ENCODE measurements at places on chromosomes 2 and 18. TPM values are rescaled to one million over a fixed set of nuclear protein-coding genes. Genes with fewer than 3 reads are reported as not detected.
A peak's percentile ranks its signal among the peaks of the same experiment; 100 is the strongest.

GRCh38 chr2:20062615-20063545, 11.5 kb upstream of the LAPTM4A start:
- H3K4me1 ChIP-seq: peaks cover 5% of the 10 kb centered on the region
- no peak overlapping the region for H3K4me3 ChIP-seq
- peak; percentile 29 for DNase-seq
- H3K36me3 ChIP-seq: no peaks in the 10 kb centered on the region
- H3K27ac ChIP-seq: peak overlapping the region; percentile 2

- no peak for DNase-seq
- no peaks in the 10 kb centered on the region for H3K36me3 ChIP-seq
- H3K4me3 ChIP-seq: no peak overlapping the region
- no peaks in the 10 kb centered on the region for H3K27me3 ChIP-seq
Observed at GRCh38 chr2:75516378-75517360, 44.1 kb downstream of the EVA1A start.

DNA sequence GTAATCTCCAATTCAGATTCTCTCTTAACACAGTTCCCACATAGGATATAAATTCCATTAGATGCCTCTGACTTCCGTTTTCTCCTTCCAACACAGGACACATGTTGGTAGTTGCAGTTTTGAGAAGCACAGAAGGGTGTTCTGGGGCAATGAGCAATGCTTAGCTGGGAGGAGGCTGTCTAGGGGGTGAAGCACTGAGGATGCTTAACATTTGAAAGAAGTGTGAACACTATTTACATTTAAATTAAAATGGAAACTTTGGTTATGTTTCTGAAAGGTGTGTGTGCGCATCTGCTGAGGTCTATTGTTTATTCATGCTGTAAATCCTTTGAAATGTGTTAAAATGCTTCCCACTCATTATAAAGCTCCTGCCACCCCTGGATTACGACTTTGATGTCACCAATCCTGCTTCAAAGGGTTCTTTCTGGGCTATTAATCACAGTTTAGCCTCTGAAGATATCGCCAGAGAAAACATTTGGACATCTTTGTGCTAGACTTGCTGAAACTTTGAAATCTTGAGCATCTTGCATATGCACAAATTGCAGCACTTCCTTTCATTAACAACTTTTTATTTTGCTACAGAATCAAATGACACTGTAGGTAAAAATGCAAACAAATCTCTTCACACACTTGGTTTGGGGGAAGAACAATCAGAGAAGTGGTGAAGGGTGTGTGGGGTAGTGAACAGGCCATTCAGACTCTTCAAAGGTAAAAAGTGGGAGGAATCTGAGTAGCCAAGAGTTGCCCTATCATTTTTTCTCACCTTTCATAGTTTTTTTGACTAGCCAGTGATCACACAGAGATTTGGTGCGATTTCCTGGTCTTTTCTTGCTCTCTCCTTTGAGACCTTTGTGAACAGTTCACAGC, 258.4 kb downstream of the MYO3B start:
- H3K27ac ChIP-seq: no peak overlapping the region
- no peaks in the 10 kb centered on the region for H3K27me3 ChIP-seq
- no peak for DNase-seq
- H3K4me3 ChIP-seq: no peak overlapping the region

Gene RAMP1
- total RNA-seq: 3.4 TPM

DNA sequence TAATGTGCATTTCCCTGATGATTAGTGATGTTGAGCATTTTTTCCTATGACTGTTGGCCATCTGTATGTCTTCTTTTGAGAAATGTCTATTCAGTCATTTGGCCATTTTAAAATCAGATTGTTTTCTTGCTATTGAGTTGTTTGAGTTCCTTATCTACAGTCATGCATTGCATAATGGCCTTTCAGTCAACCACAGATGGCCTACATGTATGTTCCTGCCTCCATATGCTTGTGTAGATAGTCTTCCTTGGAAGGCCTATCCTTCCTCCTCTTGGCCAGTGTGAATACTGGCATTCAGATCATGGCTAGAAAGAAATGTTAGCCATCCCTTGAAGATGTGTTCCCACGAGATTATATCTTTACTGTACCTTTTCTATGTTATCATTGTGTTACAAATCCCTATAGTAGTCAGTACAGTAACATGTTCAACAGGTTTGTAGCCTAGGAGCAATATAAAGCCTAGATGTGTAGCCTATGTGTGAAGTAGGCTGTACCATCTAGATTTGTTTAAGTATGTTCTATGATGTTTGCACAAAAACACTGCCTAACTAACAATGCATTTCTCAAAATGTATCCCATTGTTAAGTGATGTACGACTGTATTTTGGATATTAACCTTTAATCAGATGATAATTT, 65.6 kb upstream of the CD302 start:
- no peaks in the 10 kb centered on the region for H3K27me3 ChIP-seq
- H3K36me3 ChIP-seq: no peaks in the 10 kb centered on the region
- H3K4me1 ChIP-seq: no peaks in the 10 kb centered on the region
- no peak overlapping the region for H3K4me3 ChIP-seq

DNA sequence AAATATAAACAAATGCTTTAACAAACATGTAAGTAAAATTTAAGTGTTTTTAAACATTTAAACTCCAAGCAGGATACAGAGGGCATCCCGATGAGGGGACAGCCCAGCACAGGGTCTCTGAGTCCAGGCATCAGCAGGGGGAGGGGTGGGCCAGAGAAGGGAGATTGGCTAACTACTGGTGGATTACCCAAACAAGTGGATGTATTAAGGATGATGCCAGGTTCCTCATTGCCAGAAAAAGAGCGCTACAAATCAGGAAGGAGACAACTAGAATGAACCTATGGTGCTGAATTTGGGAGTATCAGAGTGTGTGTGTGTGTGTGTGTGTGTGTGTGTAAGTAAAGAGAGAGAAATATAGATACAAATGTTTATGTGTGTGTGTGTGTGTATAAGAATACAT, 162.0 kb upstream of the RMP24 start:
- H3K36me3 ChIP-seq: no peaks in the 10 kb centered on the region
- no peak overlapping the region for H3K27ac ChIP-seq
- H3K4me1 ChIP-seq: no peaks in the 10 kb centered on the region
- no peaks in the 10 kb centered on the region for H3K27me3 ChIP-seq
- DNase-seq: no peak
- H3K4me3 ChIP-seq: no peak overlapping the region

DNA sequence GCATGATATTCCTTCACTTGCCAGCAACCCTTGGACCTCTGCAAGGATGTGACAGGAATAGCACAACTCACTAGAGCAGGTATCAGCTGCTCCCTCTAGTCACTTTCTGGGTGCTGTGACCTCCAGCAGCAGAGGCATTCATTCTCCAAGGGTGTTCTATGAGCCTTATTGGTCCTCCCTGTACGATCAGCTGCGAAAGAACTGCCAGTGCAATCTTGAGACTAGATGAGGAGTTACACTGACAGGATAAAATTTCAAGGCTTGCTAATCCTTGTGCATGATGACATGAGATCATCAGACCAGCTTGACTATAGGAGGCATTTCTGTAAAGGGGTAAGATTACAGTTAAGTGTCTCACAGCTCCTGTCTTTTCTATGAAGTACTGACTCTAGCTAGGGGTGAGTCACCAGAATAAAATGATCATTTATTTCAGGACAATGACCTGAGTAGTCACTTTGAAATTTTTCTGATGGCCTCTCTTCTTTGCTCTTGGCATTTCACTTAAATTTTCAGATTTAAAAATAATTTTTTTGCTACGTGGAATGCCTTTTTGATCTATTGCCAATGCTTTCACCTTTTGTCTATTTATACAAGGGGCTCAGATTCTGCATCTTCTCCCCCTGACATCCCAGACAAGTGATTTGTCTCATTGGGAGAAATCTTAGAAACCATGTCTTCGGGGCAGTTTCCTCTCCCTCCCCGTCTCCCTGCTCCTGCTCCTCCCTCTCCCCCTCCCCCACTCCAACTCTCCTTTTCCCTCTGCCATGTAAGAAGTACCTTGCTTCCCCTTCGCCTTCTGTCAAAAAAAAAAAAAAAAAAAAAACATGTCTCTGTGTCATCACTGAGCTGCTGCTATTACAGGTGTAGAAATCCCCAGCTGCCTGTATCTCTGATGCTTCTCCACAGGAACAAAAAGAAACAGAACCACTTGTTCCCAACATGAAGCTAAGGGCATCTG, 49.2 kb upstream of the FRZB start:
- H3K4me3 ChIP-seq: no peak overlapping the region
- H3K27ac ChIP-seq: no peak overlapping the region
- H3K36me3 ChIP-seq: no peaks in the 10 kb centered on the region

GRCh38 chr2:78979380-78980151, 45.9 kb upstream of the REG3G start:
- no peaks in the 10 kb centered on the region for H3K4me1 ChIP-seq
- no peaks in the 10 kb centered on the region for H3K27me3 ChIP-seq
- no peak overlapping the region for H3K4me3 ChIP-seq
- H3K36me3 ChIP-seq: no peaks in the 10 kb centered on the region

GRCh38 chr18:53757328-53757727, 467.1 kb downstream of the MBD2 start:
- no peaks in the 10 kb centered on the region for H3K27me3 ChIP-seq
- no peak overlapping the region for H3K4me3 ChIP-seq
- H3K36me3 ChIP-seq: no peaks in the 10 kb centered on the region

Gene ABCG8
- not detected for total RNA-seq

GRCh38 chr2:54476852-54477251, 20.7 kb downstream of the SPTBN1 start:
- peaks cover 64% of the 10 kb centered on the region for H3K4me1 ChIP-seq
- H3K36me3 ChIP-seq: no peaks in the 10 kb centered on the region
- peak overlapping the region; percentile 27 for H3K27ac ChIP-seq
- no peak for DNase-seq
- no peak overlapping the region for H3K4me3 ChIP-seq
- H3K27me3 ChIP-seq: no peaks in the 10 kb centered on the region

DNA sequence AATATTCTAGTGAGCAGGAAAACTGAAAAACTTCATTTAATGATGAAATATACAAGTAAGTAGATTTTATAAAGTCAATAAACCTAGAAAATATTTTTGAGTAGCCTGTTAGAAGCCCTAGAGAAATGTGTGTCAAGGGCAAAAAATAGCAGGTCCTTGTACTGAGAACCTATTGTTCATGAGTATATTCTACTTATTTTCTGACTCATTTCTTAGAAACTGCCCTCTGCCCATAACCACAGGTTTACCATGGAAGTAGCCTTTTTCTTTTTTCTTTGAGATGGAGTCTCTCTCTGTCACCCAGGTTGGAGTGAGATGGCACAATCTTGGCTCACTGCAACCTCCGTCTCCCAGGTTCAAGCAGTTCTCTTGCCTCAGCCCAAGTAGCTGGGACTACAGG, 19.4 kb upstream of the SELENOI start:
- no peak overlapping the region for H3K27ac ChIP-seq
- H3K4me3 ChIP-seq: no peak overlapping the region
- H3K4me1 ChIP-seq: no peaks in the 10 kb centered on the region
- H3K27me3 ChIP-seq: no peaks in the 10 kb centered on the region

- no peaks in the 10 kb centered on the region for H3K27me3 ChIP-seq
- H3K27ac ChIP-seq: no peak overlapping the region
- DNase-seq: no peak
- H3K4me1 ChIP-seq: no peaks in the 10 kb centered on the region
- H3K4me3 ChIP-seq: no peak overlapping the region
- peaks cover 7% of the 10 kb centered on the region for H3K36me3 ChIP-seq
Observed at GRCh38 chr2:231295363-231295655, 96.9 kb downstream of the ARMC9 start.

- H3K4me1 ChIP-seq: no peaks in the 10 kb centered on the region
- peak; percentile 55 for DNase-seq
- H3K36me3 ChIP-seq: no peaks in the 10 kb centered on the region
- H3K4me3 ChIP-seq: no peak overlapping the region
- H3K27ac ChIP-seq: no peak overlapping the region
Observed at GRCh38 chr2:19739256-19739655, 162.5 kb downstream of the TTC32 start.

Gene MATN3
- total RNA-seq: 2.3 TPM

GRCh38 chr2:195489101-195489500, 167.9 kb upstream of the SLC39A10 start:
- no peaks in the 10 kb centered on the region for H3K27me3 ChIP-seq
- H3K27ac ChIP-seq: no peak overlapping the region
- H3K4me1 ChIP-seq: no peaks in the 10 kb centered on the region
- DNase-seq: no peak

Gene IL18RAP
- 2.8 TPM for total RNA-seq

- no peak for DNase-seq
- H3K36me3 ChIP-seq: no peaks in the 10 kb centered on the region
- no peaks in the 10 kb centered on the region for H3K4me1 ChIP-seq
- no peak overlapping the region for H3K27ac ChIP-seq
- H3K27me3 ChIP-seq: no peaks in the 10 kb centered on the region
Observed at GRCh38 chr2:229947544-229947943, 25.2 kb downstream of the FBXO36 start.

Gene CNDP1
- total RNA-seq: not detected

- H3K27ac ChIP-seq: no peak overlapping the region
- no peaks in the 10 kb centered on the region for H3K36me3 ChIP-seq
- H3K4me1 ChIP-seq: no peaks in the 10 kb centered on the region
- no peak for DNase-seq
- no peaks in the 10 kb centered on the region for H3K27me3 ChIP-seq
Observed at GRCh38 chr2:97742381-97742847, 29.0 kb downstream of the ZAP70 start.

GRCh38 chr18:31230495-31230894, 67.8 kb upstream of the DSC1 start:
- peaks cover 45% of the 10 kb centered on the region for H3K4me1 ChIP-seq
- no peaks in the 10 kb centered on the region for H3K36me3 ChIP-seq
- no peak for DNase-seq
- H3K27ac ChIP-seq: peak overlapping the region; percentile 31
- H3K4me3 ChIP-seq: no peak overlapping the region

DNA sequence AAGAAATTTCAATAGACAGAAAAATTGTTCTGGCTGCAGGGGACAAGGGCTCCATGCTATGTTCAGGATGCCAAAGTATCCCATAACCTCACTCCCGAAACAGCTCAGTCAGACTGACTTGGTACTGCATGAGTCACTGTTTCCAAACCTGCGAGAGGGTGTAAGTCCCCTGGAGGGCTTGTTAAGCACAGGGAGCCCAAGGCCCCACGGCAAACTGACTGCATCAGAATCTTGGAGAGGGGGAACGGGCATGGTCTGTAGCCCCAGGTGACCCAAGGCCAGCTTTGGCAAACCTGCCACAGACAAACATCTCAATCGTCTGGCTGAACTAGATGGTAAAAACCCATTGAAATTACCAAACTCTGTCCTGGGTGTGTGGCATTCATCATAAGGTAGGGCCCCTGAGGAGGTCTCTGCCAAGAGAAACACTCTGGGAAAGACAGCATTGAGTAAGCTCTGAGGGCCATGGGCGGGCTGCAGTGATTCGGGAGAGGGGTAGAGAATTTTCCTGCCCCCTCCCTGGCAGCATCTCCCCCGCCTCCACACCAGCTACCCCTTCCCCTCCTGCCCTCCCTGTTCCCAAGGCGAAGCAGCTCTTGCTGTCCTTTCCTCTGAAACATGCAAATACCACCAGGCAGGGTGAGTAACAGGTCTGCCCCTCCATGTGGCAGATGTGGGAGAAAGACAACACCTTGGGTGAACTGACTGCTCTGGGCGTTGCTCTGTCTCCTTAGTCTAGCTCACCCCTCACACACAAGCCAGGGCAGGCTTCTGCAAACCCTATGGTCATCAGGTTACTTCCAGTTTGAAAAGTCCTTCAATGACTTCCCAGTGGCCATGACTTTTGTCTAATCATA, 274.7 kb upstream of the SIX2 start:
- H3K27me3 ChIP-seq: no peaks in the 10 kb centered on the region
- DNase-seq: no peak
- no peaks in the 10 kb centered on the region for H3K36me3 ChIP-seq
- H3K27ac ChIP-seq: no peak overlapping the region
- no peak overlapping the region for H3K4me3 ChIP-seq

Gene ATP9B
- 58.1 TPM for total RNA-seq

GRCh38 chr18:24293254-24293653, 104.4 kb downstream of the OSBPL1A start:
- no peaks in the 10 kb centered on the region for H3K27me3 ChIP-seq
- DNase-seq: no peak
- no peak overlapping the region for H3K27ac ChIP-seq
- H3K36me3 ChIP-seq: no peaks in the 10 kb centered on the region
- no peak overlapping the region for H3K4me3 ChIP-seq
